ENCODE measurements at places on chromosomes 16 and 17.

GRCh38 chr17:80068301-80069222 is 32.1 kb downstream of the CCDC40 start:
- no peak for DNase-seq

GRCh38 chr17:33871720-33872540 is 383.2 kb upstream of the CCL2 start:
- no peak for DNase-seq

GRCh38 chr16:85553436-85554113 is 59.5 kb upstream of the GSE1 start:
- DNase-seq: peak; percentile 60

- no peak for DNase-seq
Observed at GRCh38 chr17:79008666-79009387, 737 bp downstream of the CANT1 start.

GRCh38 chr17:77235370-77235941 is 94.7 kb downstream of the SEC14L1 start:
- peak; percentile 21 for DNase-seq

GRCh38 chr17:32258383-32259140 is 7.1 kb upstream of the RHBDL3 start:
- no peak for DNase-seq

DNA sequence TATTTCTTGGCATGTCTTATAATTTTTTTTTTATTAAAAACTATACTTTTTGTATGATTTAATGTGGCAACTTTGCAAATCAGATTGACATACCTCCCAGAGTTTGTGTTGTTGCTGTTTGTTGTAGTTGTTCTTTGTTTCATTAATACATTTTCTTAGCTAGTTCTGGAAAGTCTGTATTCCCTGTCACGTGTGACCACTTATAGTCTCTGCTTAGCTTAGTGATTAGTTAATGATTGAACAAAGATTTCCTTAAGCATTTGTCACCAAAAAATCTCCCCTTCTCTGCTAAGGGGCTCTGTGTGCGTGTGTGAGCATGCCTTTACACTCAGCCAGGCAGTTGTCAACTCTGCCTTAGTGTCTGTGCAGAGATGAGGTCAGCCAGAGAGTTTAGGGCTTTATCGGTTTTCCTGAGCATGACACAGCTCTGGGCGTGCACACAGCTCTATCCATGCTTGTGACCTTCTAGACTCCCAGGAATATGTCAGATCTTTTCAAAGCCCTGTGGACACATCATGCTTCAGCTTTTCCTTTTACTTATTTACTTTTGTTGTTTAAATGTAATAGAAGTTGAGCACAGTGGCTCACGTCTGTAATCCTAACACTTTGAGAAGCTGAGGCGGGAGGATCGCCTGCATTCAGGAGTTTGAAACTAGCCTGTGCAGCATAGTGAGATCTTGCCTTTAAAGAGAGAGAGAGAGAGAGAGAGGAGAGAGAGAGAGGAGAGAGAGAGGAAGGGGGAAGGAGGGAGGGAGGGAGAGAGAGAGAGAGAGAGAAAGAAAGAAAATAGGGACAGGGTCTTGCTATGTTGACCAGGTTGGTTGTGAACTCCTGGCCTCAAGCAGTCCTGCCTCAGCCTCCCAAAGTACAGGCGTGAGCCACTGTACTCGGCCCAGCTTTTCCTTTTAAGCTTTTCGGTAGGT is 21.9 kb downstream of the DNAI2 start:
- DNase-seq: no peak
